ENCODE measurements at places on chromosomes 1 and 21. TPM values are rescaled to one million over a fixed set of nuclear protein-coding genes. Genes with fewer than 3 reads are reported as not detected.
A peak's percentile ranks its signal among the peaks of the same experiment; 100 is the strongest.

The FAM43B gene
- total RNA-seq, result not detected

The PLA2G2E gene
- total RNA-seq, result not detected

The PLA2G2F gene
- not detected for total RNA-seq

The SYT11 gene
- 0.18 TPM for total RNA-seq

The SYTL1 gene
- total RNA-seq, result 6.0 TPM

DNA sequence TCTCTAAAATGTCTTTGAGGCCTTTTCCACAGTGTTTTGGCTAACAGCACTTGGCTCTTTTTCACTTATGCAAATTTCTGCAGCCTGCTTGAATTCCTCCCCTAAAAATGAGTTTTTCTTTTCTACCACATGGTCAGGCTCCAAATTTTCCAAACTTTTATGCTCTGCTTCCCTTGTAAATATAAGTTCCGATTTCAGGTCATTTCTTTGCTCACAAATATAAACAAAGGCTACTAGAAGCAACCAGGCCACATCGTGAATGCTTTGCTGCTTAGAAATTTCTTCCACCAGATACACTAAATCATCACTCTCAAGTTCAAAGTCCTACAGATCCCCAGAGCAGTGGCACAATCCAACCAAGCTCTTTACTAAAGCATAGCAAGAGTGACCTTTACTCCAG lies 28.1 kb upstream of the BTG3 start:
- DNase-seq, result no peak

DNA sequence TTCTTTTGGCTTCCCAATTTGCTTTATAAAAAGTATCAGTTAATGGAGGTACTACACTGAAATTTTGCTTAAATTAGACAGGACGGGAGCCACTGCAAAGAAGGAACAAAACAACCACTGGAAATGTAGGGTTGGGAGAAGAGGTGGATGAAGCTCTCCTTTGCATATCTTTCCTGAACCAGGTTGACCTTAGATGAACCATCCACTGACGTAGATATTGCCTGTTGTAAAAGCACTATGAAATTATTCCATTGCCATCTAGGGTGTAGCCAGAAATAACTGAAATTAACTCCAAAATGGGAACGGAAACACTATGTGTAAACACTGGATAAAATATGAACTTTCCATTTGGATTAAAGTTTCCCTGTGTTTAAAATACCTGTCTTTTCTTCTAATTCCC lies 1.2 kb upstream of the ABL2 start:
- DNase-seq, result peak; percentile 31

DNA sequence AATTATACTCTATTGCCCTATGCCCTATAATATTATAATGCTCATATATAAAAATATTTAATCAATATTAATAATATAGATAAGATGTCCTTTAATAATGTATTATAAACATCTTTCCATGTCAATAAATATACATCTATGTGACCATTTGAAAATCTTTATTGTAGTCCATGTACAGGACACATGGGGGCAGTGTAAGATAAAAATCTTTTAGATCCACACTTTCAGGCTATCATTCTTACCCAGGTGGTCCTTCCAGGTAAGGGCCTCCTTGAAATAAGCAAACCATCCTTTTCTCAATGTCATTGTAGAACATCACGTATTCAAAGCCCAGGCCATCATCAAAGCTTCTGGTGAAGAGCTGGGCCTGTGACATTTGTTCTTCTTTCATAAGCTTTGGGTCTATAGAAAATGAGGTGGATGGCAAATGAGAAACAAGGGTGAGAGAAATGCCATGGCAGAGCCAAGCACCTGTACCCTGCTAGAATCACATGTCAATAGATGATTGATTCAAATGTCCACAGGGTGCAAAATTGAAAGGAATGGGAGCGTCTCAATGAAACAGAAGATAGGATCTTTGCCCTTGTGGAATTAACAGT lies 20.2 kb downstream of the THEM4 start:
- no peak for DNase-seq

- DNase-seq, result no peak
Observed at GRCh38 chr1:2320006-2320405, 71.3 kb downstream of the MORN1 start.
